ENCODE measurements at places on chromosomes 5 and 9. TPM values are rescaled to one million over a fixed set of nuclear protein-coding genes. Genes with fewer than 3 reads are reported as not detected.

SLC45A2 gene
- 0.29 TPM for polyA plus RNA-seq

SPATA31A3 gene
- not detected for polyA plus RNA-seq

NAIP gene
- polyA plus RNA-seq, result 20.1 TPM

- DNase-seq, result no peak
Observed at GRCh38 chr5:143304836-143305475, 98.5 kb downstream of the NR3C1 start.

DNA sequence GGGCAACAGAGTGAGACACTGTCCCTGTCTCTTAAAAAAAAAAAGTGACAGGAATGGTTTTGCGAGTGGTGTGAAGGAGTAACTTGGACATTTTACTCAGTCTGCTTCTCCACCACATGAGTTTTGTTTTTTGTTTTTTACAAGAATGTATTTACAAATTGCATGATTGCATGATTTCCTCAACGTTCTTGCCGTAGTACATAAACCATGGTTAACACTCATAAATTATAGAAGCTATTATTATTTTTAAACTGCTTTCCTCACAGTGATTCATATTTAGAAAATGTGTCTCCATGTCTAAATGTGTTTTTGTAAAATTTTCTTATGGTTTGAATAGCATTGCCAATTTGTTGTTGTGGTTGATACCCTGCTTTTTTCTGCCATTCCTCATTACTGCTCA lies 220.0 kb downstream of the GOLPH3 start:
- DNase-seq, result no peak

- DNase-seq, result no peak
Observed at GRCh38 chr9:99062549-99062948, 42.4 kb upstream of the TGFBR1 start.

DNA sequence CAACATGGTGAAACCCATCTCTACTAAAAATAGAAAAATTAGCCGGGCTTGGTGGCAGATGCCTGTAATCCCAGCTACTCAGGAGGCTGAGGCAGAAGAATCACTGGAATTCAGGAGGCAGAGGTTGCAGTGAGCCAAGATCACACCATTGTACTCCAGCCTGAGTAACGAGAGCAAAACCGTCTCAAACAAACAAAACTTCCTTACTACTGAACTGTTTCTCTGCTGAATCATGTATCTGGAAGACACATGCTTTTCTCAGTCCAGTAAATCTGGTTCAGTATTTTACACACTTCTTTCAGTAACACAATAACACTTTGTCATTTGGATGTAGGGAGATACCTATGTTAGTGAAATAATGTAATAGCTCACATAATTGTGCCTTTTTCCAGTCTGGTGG lies 7.9 kb downstream of the TRMT10B start:
- DNase-seq, result no peak

DNA sequence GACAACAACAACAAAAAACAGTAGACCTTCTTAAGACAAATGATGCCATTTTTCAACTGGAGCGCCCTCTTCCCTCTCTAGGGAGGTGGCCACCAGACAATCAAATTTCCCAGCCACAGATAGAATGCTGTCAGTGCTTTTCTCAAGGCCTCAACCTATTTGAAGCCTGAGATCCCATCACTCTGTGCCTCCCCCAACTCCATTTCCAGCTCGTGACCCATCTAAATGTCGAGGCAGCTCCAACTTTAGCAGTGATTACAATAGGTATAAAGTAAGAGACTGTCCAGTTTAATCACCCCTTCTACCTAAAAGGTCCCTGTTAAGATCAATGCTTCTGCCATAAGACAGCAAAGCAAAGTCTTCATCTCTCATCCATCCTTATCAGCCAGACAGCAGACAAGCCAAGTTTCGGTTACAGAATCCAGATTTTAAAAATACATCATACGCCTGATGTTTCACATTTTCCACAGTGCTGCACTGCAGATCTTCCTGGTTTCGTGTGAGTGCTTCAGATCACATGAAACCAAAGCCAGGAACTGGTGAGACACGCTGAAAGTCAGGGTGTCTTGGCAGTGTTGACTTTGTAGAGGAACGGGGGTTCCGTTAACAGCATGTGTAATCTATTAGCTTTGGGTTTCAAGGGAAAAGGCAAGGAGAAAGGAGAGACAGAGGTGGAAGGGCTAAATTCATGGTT lies 447.8 kb downstream of the ENC1 start:
- no peak for DNase-seq
